ENCODE measurements at places on chromosomes 7 and 10.

DNA sequence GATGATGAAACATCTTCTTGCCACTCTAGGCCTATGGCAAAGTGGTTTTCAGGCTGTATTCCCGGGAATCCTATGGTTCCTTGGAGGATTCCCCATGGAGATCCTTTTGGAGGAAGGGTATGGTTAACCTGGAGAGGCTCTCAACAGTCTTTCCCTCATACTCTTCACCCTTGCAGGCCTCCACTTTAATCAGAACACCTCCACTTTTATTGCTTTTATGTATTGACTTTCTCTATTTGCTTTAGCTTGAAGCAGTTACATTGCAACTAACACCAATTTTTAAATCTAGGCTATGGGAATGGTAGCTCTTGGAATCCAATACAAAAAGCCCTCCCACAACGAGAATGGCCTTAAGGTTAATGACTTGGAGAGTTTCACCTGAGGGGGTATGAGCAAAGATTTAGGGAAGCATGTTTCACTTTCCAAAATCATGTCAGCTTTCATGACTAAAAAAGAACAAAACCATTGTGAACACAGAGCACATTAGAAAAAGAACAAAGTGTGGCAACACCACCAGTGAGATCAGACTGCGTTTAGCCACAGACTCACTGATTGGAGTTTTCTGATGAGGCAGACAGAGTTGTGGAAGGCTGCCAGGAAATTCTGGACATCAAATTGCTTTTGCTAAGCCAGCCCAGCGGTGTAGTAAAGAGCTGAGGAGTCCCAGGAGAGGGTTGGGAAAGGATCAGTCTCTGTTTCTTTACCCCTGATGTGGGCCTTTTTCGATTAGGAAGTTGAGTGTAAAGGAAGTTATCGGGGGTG, 130.4 kb upstream of the BMPER start:
- DNase-seq, result no peak

DNA sequence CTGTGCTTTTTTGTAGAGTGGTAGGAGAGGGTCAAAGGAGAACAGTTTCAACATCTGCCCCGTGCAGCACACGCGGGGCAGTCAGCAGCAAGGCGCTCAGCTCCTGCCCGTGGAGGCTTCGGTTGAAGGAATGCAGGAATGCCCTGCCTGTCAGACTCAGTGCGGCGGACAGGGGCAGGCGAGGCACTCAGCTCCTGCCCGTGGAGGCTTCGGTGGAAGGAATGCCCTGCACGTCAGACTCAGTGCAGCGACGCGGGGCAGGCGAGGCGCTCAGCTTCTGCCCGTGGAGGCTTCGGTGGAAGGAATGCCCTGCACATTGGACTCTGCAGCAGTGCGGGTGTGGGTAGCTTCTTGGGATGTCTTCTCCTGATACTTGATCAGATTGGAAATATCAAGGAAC, 37.0 kb downstream of the PPP2R2D start:
- DNase-seq, result no peak

DNA sequence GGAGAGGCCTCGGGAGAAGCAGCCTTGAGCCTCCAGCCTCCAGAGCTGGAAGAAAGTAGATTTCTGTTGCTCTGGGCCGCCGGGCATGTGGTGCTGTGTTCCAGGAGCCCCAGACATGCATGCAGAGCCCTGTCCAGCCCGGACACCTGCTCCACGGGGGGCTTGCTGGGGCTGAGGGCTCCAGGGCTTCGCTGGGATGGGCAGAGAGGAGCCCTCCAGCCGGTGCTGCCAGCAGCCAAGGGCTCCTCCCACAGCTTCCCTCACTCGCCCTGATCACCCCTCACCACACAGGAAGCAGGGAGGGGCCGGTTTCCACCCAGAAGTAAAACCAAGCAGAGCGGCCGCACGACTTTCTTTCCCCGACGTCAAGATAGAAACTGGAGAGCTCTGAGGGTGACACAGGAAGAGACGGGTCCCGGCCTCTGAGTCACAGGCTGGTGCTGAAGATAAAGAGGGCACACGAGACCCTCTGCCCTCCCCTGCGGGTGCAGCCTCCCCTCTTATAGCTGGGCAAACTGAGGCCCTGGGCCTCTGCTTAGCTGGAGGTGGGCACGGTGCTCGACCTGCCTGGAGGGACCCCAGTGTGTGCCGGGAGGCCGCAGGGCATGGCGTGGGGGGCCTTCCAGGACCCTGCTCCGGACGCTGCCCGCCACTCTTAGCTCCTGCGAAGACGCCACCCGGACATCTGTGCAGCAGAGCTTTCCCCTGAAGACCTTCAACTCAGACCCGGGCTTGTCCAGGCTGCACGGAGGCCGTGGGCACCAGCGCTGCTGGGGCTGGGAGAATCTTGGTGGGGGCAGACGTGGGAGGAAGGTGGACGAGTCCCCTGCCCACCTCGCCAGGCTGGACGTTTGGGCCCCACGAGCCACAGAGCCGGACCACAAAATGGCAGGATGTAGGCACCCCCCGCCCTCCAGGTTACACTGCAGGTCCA, 31.1 kb downstream of the ADAP1 start:
- DNase-seq, result no peak

DNA sequence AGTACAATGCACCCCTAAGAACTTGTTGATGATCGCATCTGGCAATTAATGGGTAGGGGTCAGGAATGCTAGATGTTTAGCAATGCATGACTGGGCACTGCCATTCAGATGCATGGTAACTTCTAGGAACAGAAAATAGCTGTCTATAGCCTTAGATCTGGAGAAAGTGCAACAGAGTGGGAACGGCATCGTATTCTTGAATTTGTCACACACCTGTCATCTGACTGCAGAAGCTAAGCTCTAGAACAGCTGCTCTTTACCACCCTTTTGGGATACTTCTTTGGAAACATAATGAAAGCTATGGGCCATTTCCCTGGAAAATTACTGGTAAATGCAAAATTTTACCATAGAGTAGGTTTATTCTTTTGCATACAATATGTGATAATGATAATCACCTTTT, 118.1 kb downstream of the SLC25A13 start:
- DNase-seq, result no peak

DNA sequence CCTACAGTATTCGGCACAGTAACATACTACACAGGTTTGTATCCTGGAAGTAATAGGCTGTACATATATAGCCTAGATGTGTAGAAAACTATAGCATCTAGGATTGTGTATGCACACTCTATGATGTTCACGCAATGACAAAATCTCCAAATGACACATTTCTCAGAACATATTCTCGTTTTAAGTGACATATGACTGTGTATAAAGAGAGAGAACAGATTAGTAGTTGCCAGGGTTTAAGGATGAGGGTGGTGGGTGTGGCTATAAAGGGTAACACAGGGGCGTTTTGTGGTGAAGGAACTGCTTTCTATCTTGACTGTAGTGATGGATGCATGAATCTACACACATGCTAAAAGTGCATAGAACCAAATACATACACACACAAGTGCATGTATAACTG, 101.2 kb downstream of the ARL4A start:
- no peak for DNase-seq

GRCh38 chr7:157405501-157405900, 68.7 kb downstream of the DNAJB6 start:
- DNase-seq, result no peak

GRCh38 chr10:62853710-62854109, 37.5 kb upstream of the EGR2 start:
- DNase-seq, result no peak

GRCh38 chr7:98051118-98051744, 55.4 kb upstream of the LMTK2 start:
- DNase-seq, result no peak

Measured in NCI-H1694 (cell line).